ENCODE measurements at places on chromosomes 2 and 18.

- DNase-seq, result no peak
Measured at GRCh38 chr2:149715005-149715592, 127.5 kb upstream of the MMADHC start.

- no peak for DNase-seq
Measured at GRCh38 chr2:196718419-196719109, 79.0 kb downstream of the CCDC150 start.

GRCh38 chr2:143550500-143550899 is 421.3 kb downstream of the ARHGAP15 start:
- DNase-seq, result no peak

DNA sequence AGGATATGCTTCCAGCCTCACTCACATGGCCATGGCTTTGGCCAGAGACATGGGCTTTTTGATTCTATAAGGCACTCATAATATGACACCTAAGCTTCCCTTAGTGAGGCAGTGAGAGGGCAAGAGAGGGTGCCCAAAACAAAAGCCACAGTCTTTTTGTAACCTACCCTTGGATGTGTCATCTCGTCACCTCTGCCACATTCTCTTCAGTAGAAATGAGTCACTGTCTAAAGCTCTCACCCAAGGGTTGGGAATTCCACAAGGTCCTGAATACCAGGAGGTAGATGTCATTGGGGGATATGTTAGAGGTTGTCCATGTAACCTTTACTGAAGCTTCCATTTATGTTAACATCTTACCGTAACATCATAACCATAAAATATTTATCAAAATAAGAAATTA is 108.4 kb downstream of the ALMS1 start:
- no peak for DNase-seq

- no peak for DNase-seq
Measured at GRCh38 chr2:158966312-158966711, 2.1 kb upstream of the TANC1 start.

DNA sequence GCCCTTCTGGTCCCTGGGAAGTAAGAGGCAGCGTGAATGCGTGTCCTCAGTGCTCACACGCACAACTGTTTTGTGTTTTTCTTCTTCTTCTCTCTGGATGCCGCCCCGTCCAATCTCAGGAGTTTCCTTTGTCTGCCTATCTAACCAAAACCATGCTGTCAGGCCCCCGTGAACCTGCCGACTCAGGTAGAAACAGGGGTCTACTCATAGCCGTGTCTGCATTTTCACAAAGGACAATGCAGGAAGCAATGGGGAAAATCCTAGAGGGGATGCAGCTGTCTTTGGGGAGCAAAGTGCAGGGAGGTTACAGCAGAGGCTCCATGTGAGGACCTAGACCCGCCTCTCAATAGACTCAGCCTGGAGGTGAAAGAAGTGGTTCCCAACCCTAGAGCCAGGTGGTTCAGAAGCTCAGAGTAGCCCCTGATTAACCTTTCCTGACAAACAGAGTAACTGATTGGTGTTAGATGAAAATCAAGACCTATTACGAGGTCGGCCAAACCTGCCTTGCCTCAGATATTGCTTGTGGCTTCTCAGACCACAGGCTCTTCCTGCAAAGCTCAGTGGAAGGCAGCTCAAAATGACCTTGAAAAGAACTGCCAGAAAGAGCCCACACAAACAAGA is 49.3 kb downstream of the CD226 start:
- no peak for DNase-seq

DNA sequence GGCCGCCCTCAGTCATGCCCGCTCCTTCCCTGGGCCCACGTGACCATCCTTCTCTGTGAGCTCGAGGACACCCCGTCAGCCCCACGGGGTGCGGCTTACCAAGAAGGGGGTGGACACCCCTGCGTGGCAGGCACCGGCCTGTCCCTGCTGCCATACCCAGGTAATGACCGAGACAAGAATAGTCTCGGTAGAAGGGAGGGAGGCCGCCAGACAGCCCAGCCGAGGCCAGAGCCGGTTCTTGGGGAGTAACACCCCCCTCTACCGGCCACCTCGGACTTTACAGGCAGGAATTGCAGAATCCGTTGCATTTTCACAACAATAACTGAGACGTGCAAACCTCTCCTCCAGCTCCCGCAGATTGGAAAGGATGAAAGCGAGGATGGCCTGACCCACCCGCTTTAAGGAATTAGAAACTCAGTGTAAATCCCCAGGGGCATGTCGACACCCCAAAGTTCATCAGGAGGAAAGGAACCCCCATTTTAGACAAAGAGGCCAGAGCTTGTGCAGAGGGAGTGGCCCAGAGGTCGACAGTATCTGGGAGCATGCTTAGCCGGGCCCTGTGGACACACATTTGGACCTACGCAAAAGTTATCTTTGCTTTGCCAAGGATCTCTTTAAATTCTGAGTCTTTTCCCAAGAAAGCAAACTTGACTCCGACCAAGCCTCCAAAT is 60.1 kb upstream of the GLI2 start:
- DNase-seq, result peak; percentile 19

- DNase-seq, result no peak
Measured at GRCh38 chr2:185241556-185241955, 497.0 kb upstream of the FSIP2 start.

GRCh38 chr18:42520138-42520537 is 565.1 kb downstream of the PIK3C3 start:
- no peak for DNase-seq

- no peak for DNase-seq
Measured at GRCh38 chr18:54351186-54351585, 6.5 kb downstream of the STARD6 start.
